HFFc6 (cell line): ENCODE measurements at places on chromosomes 12 and 14.

DNA sequence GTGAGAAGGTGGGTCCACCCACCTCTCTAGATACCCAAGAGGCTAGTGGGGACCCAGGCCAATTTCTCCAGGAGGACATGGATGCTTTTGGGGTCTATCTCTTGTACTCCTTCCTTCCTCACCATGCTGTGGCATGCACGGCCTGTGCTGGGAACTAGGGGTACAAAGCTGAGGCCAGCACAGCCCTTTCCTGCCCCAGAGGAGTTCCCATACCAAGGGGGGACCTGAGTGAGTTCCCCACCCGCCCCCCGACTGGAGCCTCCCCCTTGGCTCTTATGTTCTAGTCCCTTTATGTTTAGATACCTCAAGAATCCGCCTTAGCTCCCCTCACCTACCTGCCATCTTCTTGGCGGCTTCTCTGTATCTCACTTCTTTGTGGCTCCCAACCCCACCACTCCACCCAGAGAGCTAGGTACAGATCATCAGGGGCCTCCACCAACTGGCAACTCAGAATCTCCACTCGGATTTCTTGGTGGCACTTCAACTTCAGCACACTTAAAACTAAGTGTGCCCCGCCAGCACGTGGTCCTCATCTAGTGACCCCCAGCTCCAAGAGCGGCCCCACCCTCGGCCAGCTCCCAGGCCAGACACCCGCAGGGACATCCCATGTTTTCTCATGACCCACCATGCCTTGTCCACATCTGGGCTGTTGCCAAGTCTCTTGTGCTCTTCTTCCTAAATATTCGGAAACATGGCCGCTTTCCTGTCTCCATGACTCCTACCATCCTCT lies 115.2 kb upstream of the RTL1 start:
- H3K27me3 ChIP-seq, result peaks cover 38% of the 10 kb centered on the region
- DNase-seq, result no peak
- H3K27ac ChIP-seq, result no peak overlapping the region
- H3K4me3 ChIP-seq, result no peak overlapping the region

DNA sequence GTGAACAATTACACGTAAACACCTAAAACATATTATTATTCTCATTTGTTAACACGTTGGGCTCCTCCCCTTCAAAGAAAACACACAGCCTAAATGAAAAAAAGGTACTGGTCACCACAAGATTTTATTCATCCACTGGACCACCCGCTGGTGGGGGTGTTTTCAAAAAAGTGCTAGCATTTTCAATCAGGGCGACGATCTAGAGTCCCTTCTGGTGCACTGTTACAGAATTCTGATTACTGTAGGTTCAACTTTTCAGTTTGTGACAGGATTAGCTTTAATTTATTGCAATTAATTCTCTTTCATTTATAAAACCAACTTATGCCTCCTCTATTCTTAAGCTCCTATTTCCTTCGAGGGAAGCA lies 443 bp downstream of the MAGOHB start:
- H3K27ac ChIP-seq, result peak overlapping the region; percentile 100
- H3K36me3 ChIP-seq, result peaks cover 19% of the 10 kb centered on the region
- H3K4me3 ChIP-seq, result peak overlapping the region; percentile 100
- peaks cover 7% of the 10 kb centered on the region for H3K27me3 ChIP-seq

DNA sequence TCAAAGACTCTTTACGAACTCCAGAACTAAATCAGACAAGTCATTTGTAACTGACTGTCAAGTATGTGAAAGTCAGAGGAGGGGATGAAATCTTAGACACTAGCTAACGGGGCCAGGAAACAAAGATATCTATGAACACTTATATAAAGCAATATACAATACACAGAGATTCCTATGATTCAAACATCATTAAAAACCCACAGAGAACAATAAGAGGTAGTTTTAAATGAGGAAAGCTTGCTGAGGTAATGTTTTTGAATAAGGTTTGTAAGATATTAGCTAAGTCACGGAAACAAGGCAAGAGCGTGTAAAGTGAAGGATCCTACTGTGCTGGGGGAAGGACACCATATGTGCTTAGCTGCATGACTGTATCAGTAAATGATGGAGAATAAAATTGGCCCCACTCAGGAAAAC lies 36.7 kb downstream of the SAV1 start:
- H3K4me3 ChIP-seq, result no peak overlapping the region
- peaks cover 12% of the 10 kb centered on the region for H3K4me1 ChIP-seq
- H3K27ac ChIP-seq, result peak overlapping the region; percentile 1; the same call in 1 of the 2 replicates
- no peak for DNase-seq
- peaks cover 5% of the 10 kb centered on the region; the same call in 1 of the 2 replicates for H3K36me3 ChIP-seq

- H3K4me3 ChIP-seq, result no peak overlapping the region
- no peaks in the 10 kb centered on the region for H3K27me3 ChIP-seq
- H3K4me1 ChIP-seq, result peaks cover 33% of the 10 kb centered on the region
- no peak overlapping the region for H3K27ac ChIP-seq
- H3K36me3 ChIP-seq, result no peaks in the 10 kb centered on the region
- no peak for DNase-seq
Observed at GRCh38 chr12:67742461-67742860, 93.9 kb downstream of the DYRK2 start.

DNA sequence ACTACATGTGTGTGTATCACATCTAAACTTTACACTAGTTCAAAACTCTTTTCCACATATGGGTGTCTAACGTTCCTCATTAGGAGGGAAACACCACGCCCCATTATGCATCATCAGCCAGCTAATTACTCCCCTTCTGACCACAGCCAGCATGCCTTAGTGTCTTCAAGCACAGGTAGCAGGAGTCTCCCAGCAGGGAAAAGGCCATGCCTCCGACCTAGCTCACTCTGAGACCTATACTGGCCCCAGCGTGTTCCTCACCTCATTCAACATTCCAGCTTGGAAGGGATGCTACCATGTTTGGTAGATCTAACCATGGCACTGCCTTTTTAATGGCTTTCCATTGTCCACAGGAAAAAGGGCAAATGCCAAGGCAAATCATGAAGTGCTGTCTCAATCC lies 66.1 kb upstream of the PRB2 start:
- no peaks in the 10 kb centered on the region for H3K36me3 ChIP-seq
- peaks cover 4% of the 10 kb centered on the region for H3K27me3 ChIP-seq
- no peak for DNase-seq
- H3K4me3 ChIP-seq, result no peak overlapping the region
